ENCODE measurements at places on chromosomes 7 and 10. TPM values are rescaled to one million over a fixed set of nuclear protein-coding genes. Genes with fewer than 3 reads are reported as not detected.

DNA sequence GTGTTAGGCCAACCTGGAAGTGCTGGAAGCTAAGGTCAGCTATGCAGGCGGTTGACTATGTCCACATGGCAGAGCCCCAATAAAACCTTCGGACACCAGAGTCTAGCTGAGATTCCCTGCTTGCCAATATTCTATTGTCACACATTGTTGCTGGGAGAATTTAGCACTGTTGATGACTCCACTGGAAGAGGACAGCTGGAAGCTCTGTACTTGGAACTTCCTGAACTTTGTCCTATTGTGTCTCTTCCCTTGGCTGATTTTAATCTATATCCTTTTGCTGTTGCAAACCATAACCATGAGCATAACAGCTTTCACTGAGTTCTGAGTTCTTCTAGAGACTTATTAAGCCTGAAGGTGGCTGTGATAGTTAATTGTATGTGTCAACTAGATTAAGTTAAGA is 12.0 kb downstream of the XRCC2 start:
- DNase-seq, result no peak

DNA sequence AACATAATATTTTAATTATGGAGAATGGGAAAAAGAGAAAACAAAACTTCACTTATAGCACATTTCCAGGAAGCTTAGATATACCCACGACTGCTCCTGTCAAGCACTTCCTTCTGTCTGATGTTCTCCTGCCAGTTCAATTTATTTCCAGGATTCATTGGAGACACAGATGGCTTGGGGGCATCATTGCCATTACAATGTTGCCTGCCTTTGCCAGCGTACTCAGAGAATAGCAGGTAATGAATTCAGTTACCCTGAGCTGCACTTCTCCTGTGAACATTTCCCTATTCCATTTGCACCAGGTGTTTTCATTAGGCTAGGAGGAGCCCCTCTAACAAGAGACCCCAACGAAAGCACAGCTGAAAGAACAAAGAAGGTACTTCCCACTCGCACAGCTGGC is 33.7 kb downstream of the INSIG1 start:
- no peak for DNase-seq

DNA sequence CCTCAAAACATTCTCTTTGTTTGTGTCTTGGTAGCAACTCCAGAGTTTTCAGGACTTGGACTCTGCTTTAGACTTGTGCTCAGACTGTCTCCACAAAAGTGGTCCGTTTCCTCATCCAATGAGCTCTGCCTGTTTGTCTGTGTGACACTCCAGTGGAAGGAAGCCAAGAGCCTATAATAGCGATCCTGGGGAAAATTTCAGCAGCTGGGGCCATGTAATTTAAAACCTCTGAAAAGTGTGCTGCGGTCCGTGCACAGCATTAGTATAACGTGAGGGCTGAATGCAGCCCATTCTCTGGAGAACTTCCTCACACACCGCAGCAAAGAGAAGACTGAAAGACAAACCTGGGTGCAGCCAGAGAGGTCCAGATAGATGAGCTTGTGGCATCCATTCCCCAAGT is at the start of gene LRRC17:
Gene LRRC17 (plus strand): TSS at position 259 of the 400 bp plus-strand sequence. CDS start 20,914 bp downstream, outside the sequence.
- DNase-seq, result no peak

DNA sequence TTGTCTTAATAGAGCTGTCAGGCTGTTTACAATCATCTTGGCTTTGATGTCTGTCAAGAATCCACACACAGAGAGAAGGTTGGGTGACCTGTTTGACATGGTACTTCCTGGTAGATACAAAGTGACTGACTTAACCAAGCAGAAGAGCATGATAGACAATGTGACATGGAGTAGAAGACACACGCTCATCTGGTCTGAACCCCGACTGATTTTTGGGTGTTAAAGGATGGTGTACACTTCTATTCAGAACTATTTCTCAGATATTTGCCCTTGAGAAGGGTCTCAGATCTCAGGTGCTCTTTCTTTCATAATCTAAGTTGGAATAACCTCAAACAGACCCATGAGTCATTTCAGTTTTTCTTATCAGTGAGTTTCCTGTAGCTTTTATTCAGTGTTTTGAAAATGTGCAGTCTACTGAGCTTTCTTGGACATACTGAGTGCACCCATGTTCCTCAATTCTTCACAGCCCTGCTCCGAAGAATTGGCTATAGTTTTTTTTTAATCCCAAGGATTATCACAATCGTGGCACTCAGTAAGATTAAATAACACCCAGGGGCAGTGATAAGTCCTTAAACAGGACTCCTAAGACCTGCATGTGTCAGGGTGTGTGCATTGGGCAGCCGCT is 46.4 kb upstream of the NXPH1 start:
- no peak for DNase-seq

GRCh38 chr10:110845756-110846620 is 25.7 kb upstream of the PDCD4 start:
- DNase-seq, result no peak

DNA sequence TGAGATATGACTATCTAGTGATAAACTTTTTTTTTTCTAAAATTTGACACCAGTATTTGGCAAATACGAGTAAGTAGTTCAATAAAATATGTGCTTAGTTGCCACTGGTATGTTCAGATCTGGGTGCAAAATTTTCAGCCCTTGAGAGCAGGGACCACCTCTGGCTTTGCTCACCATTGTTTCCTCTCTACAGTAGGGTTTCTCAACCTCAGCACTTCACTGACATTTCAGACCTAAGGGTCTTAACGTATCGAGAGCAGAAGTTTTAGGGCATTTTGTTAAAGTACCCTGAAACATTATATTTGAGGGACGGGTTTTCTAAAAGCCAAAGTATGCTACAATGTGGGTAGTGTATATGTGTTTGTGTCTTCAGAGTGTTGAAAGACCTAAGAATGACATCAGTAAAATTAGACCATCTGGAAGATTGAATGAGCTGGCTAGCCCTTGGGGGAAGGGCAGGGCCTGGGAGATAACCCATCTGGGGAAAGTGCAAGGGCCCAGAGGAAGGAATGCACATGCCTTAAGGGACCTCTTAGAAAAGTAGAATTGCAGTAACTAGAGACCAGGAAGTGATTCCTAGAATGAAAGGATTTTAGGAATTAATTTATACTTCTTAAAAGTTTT is 11.8 kb downstream of the BZW2 start:
- DNase-seq, result no peak

DNA sequence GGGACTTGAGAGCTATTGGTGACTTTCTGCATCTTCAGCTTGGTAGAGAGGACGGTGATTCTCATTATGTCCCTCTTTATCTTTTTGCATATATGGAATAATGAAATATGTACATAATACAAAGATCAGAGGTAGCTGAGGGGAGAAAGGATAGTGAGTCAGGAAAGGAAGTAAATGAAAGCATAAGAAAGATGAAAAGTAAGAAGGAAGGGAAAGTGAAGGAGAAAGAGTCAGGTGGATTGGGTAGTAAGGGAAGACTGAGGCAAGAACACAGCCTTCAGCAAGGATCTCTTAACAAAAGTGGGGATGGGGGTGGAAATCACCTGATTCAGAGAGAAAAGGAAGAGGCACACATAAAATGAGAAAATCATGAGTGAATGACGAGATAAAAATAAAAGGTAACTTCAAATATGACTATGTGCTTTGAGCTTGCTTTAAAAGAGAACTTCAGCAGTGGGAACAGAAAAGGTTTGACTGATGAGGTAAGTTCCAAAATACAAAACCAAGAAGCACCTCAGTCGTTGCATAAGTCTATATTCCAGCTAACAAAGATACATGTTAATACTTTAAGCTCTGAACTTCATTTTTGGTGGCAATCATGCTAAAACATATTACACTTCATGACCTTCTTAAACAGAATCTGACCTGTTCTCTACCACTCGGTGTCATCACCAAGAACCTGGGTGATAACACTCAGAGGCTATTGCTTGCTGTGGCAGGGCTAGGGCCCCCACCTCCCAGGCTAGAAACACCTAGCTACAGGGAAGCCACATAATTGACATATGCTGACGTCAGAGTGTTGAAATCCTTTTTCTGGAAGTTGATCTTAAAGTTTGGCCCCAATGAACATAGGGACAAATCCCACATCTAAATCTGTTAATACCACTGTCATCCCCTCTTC is 32.9 kb downstream of the NRCAM start:
- DNase-seq, result no peak

- DNase-seq, result no peak
Observed at GRCh38 chr7:24741679-24742505, 15.4 kb downstream of the GSDME start.

GRCh38 chr7:54811846-54812254 is 52.8 kb upstream of the SEC61G start:
- no peak for DNase-seq

DNA sequence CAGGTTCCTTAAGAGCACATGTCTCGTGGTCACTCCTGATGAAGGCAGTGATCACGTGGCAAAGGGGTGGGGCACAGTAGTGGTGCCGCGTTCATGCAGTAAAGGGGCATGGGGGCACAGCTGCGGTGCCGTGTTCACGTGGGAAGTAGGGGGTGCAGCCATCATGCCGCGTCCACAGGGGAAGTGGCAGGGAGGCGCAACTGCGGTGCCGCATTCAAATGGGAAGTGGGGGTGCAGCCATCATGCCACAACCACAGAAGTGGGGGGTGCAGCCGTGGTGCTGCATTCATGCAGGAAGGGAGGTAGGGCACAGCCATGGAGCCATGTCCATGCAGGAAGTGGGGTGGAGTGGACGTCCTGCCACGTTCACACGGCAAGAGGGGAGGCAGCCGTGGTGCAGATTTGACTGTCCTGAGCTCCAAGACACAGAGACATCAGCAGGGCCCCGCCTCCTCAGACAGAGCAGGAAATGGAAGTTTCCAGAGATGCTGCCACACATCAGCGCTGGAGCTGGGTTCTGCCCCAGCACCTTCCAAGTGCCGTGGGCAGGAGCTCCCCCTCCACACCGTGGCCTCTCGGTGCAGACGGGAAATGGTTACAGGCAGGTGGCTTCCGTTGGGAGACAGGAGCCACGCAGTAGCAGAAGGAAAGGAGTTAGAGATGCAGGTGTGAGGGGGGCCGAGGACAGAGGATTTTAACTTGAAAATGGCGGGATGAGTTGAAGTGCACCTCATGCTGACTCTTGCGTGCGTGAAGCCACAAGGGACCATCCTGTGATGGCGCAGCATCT is 95.0 kb upstream of the DDC start:
- DNase-seq, result no peak

DNA sequence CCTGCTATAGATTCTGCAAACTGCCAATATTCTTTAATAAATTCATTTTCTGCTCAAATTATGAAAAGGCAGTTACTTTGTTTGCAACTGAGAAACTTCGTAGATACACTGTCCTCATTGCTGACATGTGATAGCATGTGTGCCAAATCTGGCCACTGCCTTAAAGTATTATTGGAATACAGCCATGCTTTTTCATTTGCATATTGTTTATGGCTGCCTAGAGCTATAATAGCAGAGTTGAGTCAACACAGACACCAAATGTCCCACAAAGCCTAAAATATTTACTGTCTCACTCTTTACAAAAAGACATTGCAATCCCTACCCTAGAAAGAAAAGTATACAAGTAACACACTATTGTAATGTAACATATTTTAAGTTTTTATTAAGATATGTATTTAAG is 647.4 kb downstream of the XPNPEP1 start:
- no peak for DNase-seq

DNA sequence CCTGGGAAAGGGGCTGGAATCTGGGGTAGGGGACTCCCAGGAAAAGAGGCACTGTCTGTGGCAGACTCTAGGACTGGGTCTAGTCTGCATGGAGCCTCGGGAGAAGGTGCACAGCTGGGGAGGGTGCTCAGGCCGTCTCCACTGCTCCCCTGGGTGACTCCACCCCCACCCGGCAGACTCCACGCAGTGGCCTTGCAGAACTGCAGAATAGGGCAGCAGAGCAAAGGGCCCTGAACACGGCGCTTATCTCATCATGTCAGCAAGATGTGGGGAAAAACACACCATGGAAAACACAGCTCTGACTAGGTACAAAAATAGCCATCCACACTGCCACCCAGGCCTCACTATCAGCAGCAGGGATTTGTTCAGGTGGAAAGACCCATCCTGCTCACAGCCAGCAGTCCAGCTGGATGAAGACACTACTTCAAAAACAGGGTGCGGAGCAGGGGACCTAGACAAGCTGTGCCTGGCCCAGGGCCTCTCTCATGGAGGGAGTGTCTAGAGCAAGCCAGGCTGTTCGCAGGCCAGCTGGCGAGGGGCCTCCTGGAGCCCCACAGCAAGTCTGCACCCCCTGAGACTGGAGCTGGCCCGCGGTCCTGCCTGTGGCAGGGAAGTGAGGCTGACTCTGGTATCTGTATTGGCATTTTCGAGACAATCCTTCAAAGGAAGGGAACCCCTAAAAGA is 11.7 kb downstream of the MAT1A start:
- DNase-seq, result no peak

DNA sequence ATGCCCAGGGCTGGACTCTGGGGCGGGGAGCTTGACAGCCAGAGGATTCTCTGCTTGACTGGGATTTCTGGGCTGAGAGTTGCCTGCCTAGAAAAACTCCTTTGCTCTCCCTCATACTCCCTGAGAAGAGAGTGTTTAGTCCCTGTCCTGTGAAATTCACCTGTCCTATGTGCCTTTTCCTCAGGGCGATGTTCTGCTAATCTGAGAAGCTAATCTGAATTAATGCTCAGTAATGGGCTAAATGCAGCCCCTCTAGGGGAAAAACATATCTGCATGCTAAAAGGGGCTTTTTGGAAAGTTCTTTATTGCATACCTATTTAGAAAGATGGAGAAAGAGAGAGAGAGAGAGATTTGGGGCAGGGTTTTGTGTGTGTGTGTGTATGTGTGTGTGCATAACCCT is 454.4 kb downstream of the GATA3 start:
- DNase-seq, result no peak

- no peak for DNase-seq
Observed at GRCh38 chr7:106623853-106624252, 37.1 kb downstream of the CCDC71L start.

The EBLN1 gene
- total RNA-seq, result not detected

The NODAL gene
- total RNA-seq, result not detected

The KIF11 gene
- total RNA-seq, result not detected

The COL13A1 gene
- total RNA-seq, result 8.0 TPM

The BET1 gene
- 2.4 TPM for total RNA-seq

The TMEM178B gene
- 1.9 TPM for total RNA-seq

The PLXDC2 gene
- total RNA-seq, result 94.1 TPM

All from ascending aorta (tissue), 2 donors.